ENCODE measurements at places on chromosomes 3 and 15. TPM values are rescaled to one million over a fixed set of nuclear protein-coding genes. Genes with fewer than 3 reads are reported as not detected.

GRCh38 chr3:46845397-46845859 is 17.8 kb downstream of the MYL3 start:
- DNase-seq: no peak

- no peak for DNase-seq
Measured at GRCh38 chr3:49406571-49407565, 4.9 kb downstream of the RHOA start.

DNA sequence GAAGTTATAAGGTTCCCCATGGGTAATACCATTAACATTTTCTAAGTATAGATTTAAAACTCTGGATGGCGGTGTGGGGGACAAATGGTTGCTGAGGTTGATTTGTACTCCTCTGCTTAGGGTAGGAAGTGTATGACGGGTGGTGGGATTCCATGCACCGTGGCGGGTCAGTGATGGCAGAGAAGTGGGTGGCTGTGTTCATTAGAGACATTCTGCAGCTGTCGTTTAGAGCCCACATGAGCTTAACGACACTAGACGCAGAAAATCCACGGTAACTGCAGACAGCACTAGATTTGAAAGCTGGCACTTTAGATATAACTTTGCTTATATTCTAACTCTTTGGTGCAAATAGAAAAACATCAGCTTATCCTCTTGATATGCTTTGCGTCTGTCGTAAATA is 37.5 kb downstream of the SGO1 start:
- no peak for DNase-seq

- no peak for DNase-seq
Measured at GRCh38 chr3:182392182-182392937, 400.9 kb upstream of the ATP11B start.

DNA sequence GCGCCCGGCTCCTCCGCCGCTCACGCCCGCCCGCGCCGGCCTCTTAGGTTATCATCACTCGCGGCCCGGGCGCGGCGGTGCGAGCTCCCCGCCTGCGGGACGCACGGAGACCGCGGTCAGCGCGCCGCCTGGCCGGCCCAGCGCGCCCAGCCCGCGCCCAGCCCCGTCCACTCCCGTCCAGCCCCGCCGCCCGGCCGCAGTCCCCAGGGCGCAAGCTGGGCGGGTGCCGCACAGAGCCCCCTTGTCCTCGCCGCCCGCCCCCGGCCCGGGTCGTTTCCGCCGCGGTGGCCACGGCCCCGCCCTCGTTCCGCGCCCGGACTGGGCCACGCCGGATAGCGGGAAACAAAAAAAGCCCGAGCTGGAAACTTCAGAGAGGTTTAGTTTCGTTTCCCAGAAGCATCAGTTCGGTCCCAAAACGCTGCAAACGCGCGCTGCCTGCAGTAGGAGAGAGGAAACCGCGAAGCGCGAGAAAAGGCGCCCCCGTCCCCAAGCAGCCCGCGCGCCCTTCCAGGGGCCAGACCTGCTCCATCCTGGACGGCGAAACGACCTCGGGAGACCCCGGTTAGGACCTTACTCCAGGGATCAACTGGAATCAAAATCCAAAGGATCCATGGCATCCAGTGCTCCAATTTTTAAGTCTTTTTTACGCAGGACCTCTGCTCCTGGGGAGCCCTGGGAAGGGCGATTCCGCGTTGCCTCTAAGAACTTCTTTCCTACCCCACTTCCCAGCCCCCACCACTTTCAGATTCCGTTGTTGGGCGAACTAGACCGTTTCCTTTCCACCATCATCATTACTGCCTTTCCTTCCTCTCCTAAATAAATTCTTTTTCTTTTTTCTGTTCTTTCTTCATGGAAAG is at the start of gene ATP10A:
Gene ATP10A, minus strand, starts transcription at position 217 of the 857 bp plus-strand sequence. CDS start 231 bp downstream, outside the sequence.
- no peak for DNase-seq

- no peak for DNase-seq
Measured at GRCh38 chr3:102826636-102827035, 391.8 kb downstream of the ZPLD1 start.

VPS18 gene
- total RNA-seq: 25.4 TPM

CAPN3 gene
- total RNA-seq: 65.0 TPM

KNG1 gene
- total RNA-seq: 0.41 TPM

Measured in dorsolateral prefrontal cortex (tissue), 122 donors.